ENCODE measurements at places on chromosomes 5 and 9. TPM values are rescaled to one million over a fixed set of nuclear protein-coding genes. Genes with fewer than 3 reads are reported as not detected.
A peak's percentile ranks its signal among the peaks of the same experiment; 100 is the strongest.

SLC6A19 gene
- total RNA-seq: not detected

ENTREP1 gene
- total RNA-seq: not detected

- H3K27me3 ChIP-seq: peaks cover 3% of the 10 kb centered on the region
- DNase-seq: no peak
- H3K27ac ChIP-seq: no peak overlapping the region
- no peaks in the 10 kb centered on the region for H3K4me1 ChIP-seq
Observed at GRCh38 chr9:89153232-89154017, 25.2 kb downstream of the SHC3 start.

- no peak for DNase-seq
- H3K4me3 ChIP-seq: no peak overlapping the region
- no peaks in the 10 kb centered on the region for H3K27me3 ChIP-seq
- no peaks in the 10 kb centered on the region for H3K4me1 ChIP-seq
- no peak overlapping the region for H3K27ac ChIP-seq
Observed at GRCh38 chr5:56466136-56466816, 233.1 kb upstream of the ANKRD55 start.

DNA sequence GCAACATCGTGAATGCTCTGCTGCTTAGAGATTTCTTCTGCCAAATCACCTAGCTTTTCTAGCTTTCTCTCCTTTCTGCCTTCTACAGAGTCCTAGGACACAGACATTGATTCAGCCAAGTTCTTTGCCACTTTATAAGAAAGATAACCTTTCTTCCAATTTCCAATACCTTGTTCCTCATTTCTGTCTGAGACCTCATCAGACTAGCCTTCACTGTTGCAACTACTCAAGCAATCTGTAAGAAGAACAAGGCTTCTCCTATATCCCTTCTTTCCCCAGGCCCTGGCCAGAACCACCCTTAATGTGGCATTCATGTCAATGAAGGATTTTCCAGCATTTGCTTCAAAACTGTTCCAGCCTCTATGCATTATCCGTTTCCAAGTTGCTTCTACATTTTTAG is 24.3 kb downstream of the FBXO10 start:
- H3K4me3 ChIP-seq: no peak overlapping the region

GRM6 gene
- total RNA-seq: not detected

DNA sequence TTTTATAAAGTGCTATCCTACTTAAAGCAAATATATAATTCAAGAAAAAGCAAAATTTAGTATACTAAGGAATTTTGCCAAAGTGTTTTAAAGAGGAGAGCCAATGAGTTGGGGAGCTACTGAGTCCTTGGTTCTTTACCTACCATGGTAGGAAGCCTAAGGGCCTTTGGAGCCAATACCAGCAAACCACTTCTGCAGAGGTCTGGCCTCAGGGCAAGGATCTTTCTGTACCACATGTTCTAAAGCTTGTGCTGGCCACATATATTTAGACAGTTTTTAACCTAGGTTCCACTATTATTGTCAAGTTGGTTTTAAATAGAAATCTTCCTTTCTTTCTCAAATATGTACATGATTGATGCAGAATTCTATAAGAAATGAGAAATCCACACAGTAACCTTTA is 172.3 kb upstream of the NREP start:
- no peak overlapping the region for H3K27ac ChIP-seq
- no peak overlapping the region for H3K4me3 ChIP-seq
- no peaks in the 10 kb centered on the region for H3K4me1 ChIP-seq
- no peaks in the 10 kb centered on the region for H3K27me3 ChIP-seq
- H3K36me3 ChIP-seq: no peaks in the 10 kb centered on the region
- no peak for DNase-seq

DNA sequence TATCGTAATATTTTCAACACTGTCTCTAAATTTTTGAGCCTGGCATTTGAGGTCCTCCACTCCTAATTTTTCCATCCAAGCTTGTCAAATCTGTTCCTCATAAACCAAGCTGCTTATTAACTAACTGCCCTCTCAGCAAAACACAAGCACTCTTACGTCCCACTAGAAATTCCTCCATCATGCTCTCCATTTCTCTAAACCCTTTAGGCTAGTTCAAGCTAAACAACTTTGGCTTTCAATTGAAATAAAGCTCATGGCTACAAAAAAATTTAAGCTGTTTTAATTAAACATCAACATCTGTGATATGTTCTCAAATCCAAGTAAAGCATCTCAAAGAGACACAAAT is 45.7 kb downstream of the RNF145 start:
- no peak overlapping the region for H3K4me3 ChIP-seq
- no peaks in the 10 kb centered on the region for H3K4me1 ChIP-seq
- peaks cover 64% of the 10 kb centered on the region for H3K36me3 ChIP-seq
- no peaks in the 10 kb centered on the region for H3K27me3 ChIP-seq

C9orf153 gene
- total RNA-seq: 0.32 TPM

GRCh38 chr5:15500325-15501001 is 483 bp downstream of the FBXL7 start:
- H3K36me3 ChIP-seq: no peaks in the 10 kb centered on the region
- H3K4me1 ChIP-seq: no peaks in the 10 kb centered on the region
- H3K27me3 ChIP-seq: no peaks in the 10 kb centered on the region
- no peak for DNase-seq

DNA sequence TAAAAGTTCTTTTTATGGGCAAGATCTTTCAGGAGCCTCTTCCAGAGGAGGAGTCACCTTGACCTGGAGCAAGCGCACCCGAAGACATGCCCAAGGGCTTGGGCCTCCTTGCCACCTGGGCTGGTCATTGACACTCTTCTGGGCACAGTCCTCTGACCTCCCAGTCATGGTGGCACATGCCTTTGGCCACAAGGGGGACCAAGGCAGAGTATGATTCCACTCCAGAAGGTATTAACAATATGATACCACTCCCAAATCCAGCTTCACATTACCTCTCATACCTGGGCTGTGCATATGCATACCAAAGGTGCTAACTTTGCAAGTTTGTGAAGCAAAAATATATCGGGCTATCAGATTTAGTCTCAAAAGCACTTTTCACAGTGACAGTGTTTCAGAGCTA is 84.6 kb downstream of the MAST4 start:
- no peak overlapping the region for H3K27ac ChIP-seq
- DNase-seq: no peak
- H3K36me3 ChIP-seq: no peaks in the 10 kb centered on the region
- no peaks in the 10 kb centered on the region for H3K4me1 ChIP-seq
- no peaks in the 10 kb centered on the region for H3K27me3 ChIP-seq

DNA sequence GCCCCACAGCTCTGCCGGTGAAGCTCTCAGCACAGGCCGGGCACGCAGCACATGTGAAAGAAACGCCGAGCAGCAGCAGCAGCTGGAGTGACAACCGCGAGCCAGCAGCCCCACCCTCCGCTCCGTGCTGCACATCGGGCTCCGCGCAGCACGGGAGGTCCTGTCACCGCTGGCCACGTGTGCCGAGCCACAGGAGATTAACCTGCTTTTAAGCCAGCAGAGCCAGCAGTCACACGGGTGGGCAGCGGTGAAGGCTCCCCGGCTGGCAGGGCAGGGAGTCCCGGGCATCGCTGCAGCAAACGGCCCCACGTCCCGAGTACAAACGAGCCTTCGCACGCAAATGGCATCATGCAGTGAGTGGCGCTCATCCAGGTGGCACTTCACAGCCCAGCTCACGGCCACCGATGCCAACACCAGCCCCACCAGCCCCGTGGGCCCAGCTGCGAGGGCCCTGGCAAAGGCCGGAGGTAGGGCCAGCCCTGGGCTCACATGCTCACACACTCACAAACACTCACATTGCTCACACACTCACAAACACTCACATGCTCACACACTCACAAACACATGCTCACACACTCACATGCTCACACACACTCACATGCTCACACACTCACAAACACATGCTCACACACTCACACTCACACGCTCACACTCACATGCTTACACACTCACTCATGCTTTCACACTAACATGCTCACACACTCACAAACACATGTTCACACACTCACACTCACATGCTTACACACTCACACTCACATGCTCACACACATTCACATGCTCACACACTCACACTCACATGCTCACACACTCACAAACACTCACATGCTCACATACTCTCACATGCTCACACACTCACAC is 11.1 kb downstream of the CCDC187 start:
- no peak for DNase-seq
- H3K4me1 ChIP-seq: no peaks in the 10 kb centered on the region
- H3K36me3 ChIP-seq: no peaks in the 10 kb centered on the region
- no peak overlapping the region for H3K27ac ChIP-seq
- H3K4me3 ChIP-seq: no peak overlapping the region

DNA sequence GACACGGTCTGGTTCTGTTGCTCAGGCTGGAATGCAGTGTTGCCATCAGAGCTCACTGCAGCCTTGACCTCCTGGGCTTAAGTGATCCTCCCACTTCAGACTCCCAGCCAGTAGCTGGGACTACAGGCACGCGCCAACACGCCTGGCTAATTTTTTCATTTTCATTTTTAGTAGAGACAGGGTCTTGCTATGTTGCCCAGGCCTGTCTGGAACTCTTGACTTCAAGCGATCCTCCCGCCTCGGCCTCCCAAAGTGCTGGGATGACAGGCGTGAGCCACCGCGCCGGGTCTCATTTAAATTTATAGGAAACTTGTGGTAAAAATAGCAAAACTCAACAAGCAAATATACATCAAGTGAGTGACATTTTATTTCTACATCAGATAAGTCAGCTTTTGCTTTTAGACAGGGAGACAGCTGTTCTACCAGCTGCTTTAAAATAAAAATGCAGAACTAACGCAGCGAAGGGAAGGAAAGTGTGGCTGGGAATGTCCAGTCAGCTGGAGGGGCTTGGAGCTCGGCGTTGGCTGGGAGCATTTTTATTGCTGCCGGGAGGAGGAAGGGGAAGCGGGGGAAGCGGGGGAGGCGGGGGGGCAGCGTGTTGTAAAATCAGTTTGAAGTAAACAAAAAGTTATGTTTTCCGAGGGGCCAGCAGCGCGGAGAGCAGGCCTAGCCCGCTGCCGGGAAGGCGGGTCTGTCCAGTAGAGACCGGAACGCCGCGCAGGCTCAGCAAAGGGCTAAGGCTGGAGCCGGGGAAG is 707 bp upstream of the ZFYVE16 start:
- peak overlapping the region; percentile 78 for H3K4me3 ChIP-seq
- no peaks in the 10 kb centered on the region for H3K36me3 ChIP-seq
- H3K27me3 ChIP-seq: peaks cover under 1% of the 10 kb centered on the region
- no peak for DNase-seq
- H3K4me1 ChIP-seq: peaks cover 17% of the 10 kb centered on the region
- peak overlapping the region; percentile 91 for H3K27ac ChIP-seq

GRCh38 chr5:137336565-137337120 is 162.5 kb downstream of the SPOCK1 start:
- DNase-seq: no peak
- H3K36me3 ChIP-seq: no peaks in the 10 kb centered on the region

- peaks cover 53% of the 10 kb centered on the region for H3K4me1 ChIP-seq
- no peak overlapping the region for H3K27ac ChIP-seq
- DNase-seq: peak; percentile 34
- H3K27me3 ChIP-seq: no peaks in the 10 kb centered on the region
Observed at GRCh38 chr9:7974335-7974960, 174.9 kb upstream of the DMAC1 start.

GRCh38 chr5:68479524-68479923 is 264.0 kb downstream of the PIK3R1 start:
- no peaks in the 10 kb centered on the region for H3K36me3 ChIP-seq
- no peak overlapping the region for H3K4me3 ChIP-seq
- H3K27ac ChIP-seq: no peak overlapping the region
- DNase-seq: no peak

GRCh38 chr5:154830219-154830595 is 20.2 kb downstream of the FAXDC2 start:
- H3K27ac ChIP-seq: peak overlapping the region; percentile 60
- H3K4me3 ChIP-seq: peak overlapping the region; percentile 44
- DNase-seq: no peak
- no peaks in the 10 kb centered on the region for H3K36me3 ChIP-seq
- H3K4me1 ChIP-seq: peaks cover 29% of the 10 kb centered on the region

PGM5 gene
- not detected for total RNA-seq

DNA sequence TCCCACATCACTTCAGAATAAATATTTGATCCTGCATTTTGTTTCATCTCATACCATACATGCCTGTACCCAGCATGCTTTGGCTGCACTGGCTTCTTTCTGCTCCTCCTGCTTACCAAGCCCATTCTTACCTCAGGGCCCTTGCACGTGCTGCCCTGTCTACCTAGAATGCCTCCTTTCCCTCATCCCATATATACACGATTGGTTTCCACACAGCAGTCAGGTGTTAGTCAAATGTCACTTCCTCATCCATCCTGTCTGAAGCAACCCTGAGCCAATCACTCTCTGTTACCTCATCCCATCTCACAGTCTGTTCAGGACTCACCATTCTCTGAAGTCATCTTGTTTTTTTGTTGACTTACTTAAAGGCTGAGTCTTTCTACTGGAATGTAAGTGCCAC is 30.3 kb downstream of the CAST start:
- H3K4me3 ChIP-seq: no peak overlapping the region
- no peaks in the 10 kb centered on the region for H3K27me3 ChIP-seq
- H3K4me1 ChIP-seq: peaks cover 5% of the 10 kb centered on the region
- H3K36me3 ChIP-seq: peaks cover 20% of the 10 kb centered on the region
- no peak overlapping the region for H3K27ac ChIP-seq

OMD gene
- total RNA-seq: not detected

GRCh38 chr5:124662181-124662781 is 84.2 kb downstream of the ZNF608 start:
- H3K36me3 ChIP-seq: no peaks in the 10 kb centered on the region
- no peak overlapping the region for H3K4me3 ChIP-seq
- H3K27ac ChIP-seq: no peak overlapping the region

PCDHB14 gene
- total RNA-seq: not detected

ARRDC1 gene
- 73.4 TPM for total RNA-seq

GRCh38 chr5:134777366-134777765 is 18.8 kb downstream of the DDX46 start:
- H3K4me3 ChIP-seq: no peak overlapping the region
- peaks cover 78% of the 10 kb centered on the region for H3K36me3 ChIP-seq
- DNase-seq: no peak

- no peaks in the 10 kb centered on the region for H3K36me3 ChIP-seq
- peak; percentile 15 for DNase-seq
- no peak within 1 kb of the TSS for H3K4me3 ChIP-seq
- peaks cover 12% of the 10 kb centered on the region for H3K4me1 ChIP-seq
- H3K27me3 ChIP-seq: no peaks in the 10 kb centered on the region
Observed at GRCh38 chr9:134325813-134326723, at the start of gene RXRA. Gene RXRA, plus strand, starts transcription at chr9:134326455. Its CDS starts 177 bp downstream, at chr9:134326632.

NR5A1 gene
- total RNA-seq: not detected

ADAMTS6 gene
- 1.5 TPM for total RNA-seq

LCN15 gene
- not detected for total RNA-seq

- peaks cover 10% of the 10 kb centered on the region for H3K4me1 ChIP-seq
- no peak overlapping the region for H3K27ac ChIP-seq
- peaks cover 8% of the 10 kb centered on the region for H3K27me3 ChIP-seq
- peak overlapping the region; percentile 86 for H3K4me3 ChIP-seq
Observed at GRCh38 chr9:75889577-75889976, 896 bp upstream of the PCSK5 start.

IQGAP2 gene
- 214 TPM for total RNA-seq

DNA sequence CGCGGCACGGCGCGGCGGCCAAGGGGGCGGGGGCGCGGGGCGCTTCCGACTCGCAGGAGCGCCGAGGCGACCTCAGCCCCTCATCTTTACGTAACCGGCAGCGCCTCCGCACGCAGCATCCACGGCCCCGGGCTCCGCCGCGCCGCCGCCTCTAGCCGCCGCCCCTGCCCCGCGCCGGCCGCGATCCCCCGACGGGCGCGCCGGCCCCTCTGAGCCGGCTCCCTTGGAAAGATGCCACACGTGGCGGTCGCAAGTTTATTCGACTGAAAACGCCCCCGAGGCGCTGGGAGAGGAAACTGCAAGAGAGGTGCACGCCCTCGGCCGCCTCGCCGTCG is 1.0 kb downstream of the KLF9 start:
- H3K4me3 ChIP-seq: peak overlapping the region; percentile 75
- H3K36me3 ChIP-seq: peaks cover under 1% of the 10 kb centered on the region
- H3K27me3 ChIP-seq: no peaks in the 10 kb centered on the region

- no peak overlapping the region for H3K27ac ChIP-seq
- DNase-seq: no peak
- H3K4me3 ChIP-seq: no peak overlapping the region
- no peaks in the 10 kb centered on the region for H3K36me3 ChIP-seq
- H3K4me1 ChIP-seq: no peaks in the 10 kb centered on the region
Observed at GRCh38 chr5:9515436-9515835, 30.4 kb downstream of the SEMA5A start.
